Left forelimb (tissue), 1 donor: ENCODE measurements at places on chromosomes 7 and 10.

- no peak for DNase-seq
Measured at GRCh38 chr10:93071177-93071472, 2.6 kb upstream of the CYP26A1 start.

- no peak for DNase-seq
Measured at GRCh38 chr7:98240961-98241673, 10.9 kb downstream of the TECPR1 start.

- no peak for DNase-seq
Measured at GRCh38 chr7:105958012-105958411, 5.1 kb upstream of the CDHR3 start.

GRCh38 chr7:32273297-32273696 is 203.1 kb upstream of the PDE1C start:
- DNase-seq = no peak

- no peak for DNase-seq
Measured at GRCh38 chr10:88080213-88080612, 216.8 kb downstream of the PTEN start.
